ENCODE measurements at places on chromosomes 12 and 14.

DNA sequence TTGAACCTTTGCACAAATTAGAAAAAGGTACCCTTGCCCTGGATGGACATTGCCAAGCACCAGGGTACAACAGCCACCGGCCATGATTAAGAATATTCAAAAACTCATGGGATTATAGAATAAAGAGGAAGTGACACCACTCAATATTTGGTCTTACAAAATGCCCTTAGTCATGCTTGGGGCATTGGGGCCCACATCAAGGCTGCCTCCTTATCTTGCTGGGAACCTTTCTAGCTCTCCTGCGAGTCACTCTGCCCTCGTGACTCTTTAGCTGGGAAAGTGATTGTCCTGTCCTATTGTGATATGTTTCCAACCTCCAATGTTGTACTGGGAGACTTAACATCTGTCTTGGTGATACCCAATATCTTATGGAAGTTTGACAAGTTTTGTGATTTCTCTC is 57.8 kb downstream of the GTF2A1 start:
- no peak for DNase-seq

DNA sequence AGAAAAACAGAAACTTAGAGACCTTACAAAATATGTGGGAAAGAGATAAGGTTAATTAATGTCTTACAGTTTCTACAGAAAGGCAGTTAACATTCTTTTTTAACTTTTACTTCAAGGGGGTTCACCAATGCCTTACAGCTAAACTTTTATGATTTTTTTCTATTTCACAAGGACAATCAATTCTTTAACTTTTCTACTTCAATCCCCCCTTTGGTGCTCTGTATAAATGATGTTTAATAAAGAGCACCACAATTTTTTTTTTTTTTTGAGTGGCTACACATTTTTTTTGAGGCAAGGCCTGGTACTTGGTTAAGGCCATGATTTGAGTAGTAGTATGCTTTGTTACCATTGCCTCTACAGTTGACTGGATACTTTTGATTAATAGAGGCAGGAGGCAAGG is 279.6 kb downstream of the PRKD1 start:
- no peak for DNase-seq

DNA sequence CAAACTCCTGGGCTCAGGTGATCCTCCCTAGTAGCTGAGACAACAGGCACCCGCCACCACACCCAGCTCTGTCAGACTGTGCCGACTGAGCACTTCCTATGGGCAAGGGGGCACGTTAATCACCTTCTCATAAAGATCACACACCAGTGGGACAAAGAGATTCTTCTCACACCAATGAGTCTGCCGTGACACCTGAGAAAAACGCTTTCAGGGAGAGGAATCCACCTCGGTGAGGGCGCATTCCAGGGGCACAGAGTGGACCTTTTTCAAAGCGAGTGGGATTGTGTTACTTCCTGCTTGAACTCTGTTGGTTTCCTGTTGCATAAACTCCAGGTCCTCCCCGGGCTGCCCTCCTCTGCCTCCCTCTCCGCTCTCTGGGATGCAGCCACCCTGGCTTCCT is 17.5 kb upstream of the SCARB1 start:
- DNase-seq, result peak; percentile 14

- no peak for DNase-seq
Measured at GRCh38 chr12:119375075-119375882, 40.8 kb downstream of the CCDC60 start.

DNA sequence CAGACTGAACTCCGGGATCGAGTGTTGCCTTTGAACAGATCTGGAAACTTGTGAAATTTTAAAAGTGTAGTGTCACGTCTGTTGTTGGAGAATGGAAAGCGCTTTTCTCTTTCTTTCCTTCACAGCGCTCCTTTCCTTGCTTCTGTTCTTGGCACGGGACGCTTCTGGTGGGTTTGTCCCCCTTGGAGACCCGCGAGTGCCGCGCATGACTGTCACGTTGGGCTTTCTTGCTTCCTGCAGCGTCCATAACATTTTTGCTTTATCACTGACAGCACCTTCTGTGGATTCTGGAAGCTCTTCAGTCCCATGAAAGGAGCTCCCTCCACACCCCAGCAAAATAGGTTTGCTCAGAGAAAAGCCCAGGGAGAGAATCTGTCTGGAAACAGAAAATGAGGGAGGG is 193.0 kb upstream of the TMEM132C start:
- no peak for DNase-seq

DNA sequence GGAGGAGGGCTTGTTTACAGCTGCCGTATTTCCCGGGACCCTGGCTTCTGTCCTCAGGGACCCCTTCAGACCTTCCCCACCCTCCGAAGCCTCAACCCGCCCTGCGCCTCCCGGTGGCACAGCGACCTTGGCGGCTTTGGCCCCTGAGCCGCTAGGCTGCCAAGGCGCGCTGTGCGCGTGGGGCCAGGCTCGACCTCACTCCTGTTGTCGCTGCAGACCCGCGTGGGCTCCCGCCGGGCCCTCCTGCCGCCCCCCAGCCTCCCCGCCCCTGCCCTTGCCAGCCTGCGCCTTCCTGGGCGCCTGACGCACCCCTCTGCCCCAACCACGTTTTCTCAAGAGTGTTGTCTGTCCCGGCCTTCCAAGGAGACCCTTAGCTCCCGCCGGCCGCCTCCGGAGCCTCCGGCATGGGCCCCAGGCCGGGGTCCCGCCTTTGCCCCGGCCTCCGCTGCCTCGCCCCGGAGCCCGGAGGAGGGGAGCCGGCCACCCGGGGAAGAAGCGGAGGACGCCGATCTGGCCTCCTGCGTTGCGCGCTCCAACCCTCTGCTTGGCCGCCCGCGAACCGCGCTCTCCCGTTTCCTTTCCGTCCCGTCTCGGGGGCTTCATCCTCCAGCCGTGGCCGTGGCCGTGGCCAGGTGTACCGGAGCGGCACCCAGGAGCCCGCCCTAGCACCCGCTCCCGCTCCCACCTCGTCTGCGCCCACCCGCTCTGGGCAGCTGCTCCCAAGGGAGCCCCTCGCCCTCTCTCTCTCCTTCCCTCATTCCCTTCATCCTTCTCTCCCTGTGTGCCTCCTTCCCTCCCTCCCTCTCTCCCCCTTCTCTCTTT is 19.9 kb downstream of the PPP2R5C start:
- DNase-seq, result peak; percentile 50

- no peak for DNase-seq
Measured at GRCh38 chr14:93953263-93953662, 23.1 kb downstream of the ASB2 start.

GRCh38 chr12:64665514-64665913 is 55.2 kb downstream of the RASSF3 start:
- peak; percentile 62 for DNase-seq

- no peak for DNase-seq
Measured at GRCh38 chr12:117590386-117590785, 229.0 kb upstream of the NOS1 start.

DNA sequence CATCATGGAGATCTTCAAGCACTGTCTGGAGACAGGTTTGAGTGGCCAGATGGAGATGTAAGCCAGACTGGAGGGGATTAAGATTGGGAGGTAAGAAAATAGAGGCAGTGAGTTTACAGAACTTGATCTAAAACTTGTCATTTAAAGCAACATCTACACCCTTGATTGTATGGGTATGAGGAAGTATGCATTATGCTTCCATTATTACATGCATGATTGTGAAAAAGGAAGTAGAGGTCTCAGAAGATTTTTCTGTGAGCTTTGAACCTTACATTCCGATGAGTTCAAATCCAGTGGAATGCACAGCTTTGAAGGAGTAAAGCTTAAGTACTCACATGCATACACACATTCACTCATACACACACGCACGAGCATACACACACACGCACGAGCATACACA is 550.8 kb downstream of the MED13L start:
- no peak for DNase-seq

DNA sequence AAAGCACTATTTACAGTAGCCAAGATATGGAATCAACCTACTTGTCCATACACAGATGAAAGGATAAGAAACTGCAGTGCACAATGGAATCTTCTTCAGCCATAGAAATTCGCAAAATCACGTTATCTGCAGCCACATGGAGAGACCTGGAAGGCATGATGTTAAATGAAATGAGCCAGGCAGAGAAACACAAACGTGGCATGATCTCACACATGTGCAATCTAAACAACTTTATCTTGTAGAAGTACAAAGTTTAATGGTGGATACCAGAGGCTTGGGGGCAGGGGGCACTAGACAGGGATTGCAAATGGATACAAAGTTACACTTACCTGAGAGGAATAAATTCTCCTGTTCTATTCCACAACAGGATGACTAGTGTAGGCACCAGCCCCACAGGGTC is 24.1 kb downstream of the ASCL4 start:
- no peak for DNase-seq

DNA sequence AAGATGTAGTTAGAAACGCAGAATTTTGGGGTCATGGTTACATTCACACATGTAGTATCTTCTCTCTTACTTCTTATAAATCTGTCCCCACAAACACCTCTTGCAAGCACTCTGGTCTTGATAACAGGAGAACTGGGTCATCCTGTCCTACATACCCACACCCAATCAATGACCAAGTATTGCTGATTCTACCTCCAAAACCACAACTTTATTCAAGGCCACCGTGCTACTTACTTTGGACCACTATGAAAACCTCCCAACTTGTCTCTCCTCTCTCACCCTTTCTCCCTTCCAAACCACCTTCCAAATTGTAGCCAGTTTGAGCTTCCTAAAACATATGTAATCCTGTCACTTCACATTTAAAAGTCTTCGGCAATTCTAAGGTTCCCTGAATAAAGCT is 5.4 kb downstream of the SERPINA11 start:
- no peak for DNase-seq

DNA sequence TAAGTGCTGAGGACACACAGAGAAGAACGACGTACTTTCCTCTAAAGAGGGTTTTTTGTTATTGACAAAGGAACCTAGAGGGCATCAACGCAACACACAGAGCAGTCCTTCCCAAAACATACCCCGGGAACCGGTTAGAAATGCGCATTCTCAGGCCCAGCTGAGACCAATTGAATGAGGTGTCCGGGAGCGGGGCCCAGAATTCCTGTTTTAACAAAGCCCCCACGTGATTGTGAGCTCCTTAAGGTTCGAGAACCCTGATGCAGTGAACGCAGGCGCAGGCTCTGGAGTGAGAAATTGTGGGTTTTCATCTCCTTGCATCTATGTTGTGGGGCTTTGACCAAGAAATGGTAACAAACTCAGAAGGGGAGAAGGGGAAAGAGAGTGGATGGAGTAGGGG is 51.0 kb upstream of the TBX3 start:
- DNase-seq, result no peak

GRCh38 chr12:49369411-49370145 is 2.3 kb downstream of the SPATS2 start:
- peak; percentile 55 for DNase-seq

DNA sequence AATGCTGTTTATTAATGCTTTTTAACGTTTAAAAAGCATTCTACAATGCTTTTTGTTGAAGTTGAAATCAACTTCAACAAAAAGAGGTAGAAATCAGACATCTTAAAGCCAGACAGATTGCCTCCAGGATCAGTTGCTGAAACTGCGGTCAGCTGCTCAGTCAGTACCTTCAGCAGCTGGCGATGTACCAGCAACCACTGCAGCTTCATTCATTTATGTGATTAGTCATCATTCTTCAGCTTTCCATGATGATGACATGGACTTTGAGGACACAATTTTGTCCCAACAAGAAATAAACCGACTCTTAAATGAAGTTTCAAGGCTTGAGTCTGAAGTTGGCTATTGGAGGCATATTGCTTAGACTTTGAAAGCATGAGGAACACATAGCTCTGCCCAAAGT is 31.5 kb upstream of the NUAK1 start:
- DNase-seq, result no peak

DNA sequence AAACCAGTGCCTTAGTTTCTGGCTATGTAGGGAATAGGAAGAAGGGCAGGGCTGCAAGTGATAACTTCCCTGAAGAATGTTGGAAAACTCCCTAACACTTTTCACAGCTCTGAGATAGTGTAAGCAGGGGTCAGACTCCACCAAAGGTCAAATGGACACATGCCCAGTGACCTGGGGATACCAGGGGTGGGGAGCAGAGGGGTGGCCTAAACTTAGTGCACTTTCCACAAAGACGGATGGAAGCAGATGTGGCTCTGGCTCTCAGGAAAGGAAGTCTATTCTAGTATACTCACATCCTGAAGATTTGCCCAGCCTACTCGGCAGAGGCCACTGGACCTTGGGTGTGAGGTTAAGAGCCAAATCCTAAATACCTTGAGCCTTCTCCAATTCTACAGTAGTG is 285.8 kb downstream of the NUAK1 start:
- no peak for DNase-seq

DNA sequence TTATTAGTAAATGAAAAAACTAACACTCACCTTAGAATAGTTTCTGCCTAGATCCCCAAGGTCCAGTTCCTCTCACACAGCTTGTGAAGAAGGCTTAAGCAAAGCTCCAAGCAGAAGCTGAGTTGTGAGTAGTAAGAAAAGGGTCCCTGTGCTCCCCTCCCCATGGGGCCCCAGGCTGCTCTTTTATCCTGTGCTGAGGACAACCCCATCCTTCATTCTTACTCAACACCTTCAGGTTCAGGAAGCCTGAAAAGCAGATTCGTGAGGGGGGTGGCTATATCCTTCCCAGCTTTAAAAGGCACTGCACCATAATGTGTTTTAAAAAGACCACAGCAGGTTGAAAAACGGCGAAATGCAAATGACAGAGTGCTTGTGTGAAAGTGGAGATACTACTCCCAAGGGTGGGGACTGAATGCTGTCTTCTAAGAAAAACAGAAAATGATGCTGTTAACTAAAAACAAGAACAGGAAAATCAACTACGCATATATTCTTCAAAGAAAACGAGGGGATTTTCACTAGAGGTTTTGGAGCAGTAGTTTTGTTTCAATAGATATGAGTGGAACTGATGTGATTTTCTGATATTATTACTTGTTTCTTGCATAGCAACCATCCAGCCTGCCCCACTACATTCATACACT is 182.7 kb downstream of the KTN1 start:
- peak; percentile 46 for DNase-seq

- no peak for DNase-seq
Measured at GRCh38 chr12:11071414-11071813, 9.3 kb upstream of the TAS2R46 start.

DNA sequence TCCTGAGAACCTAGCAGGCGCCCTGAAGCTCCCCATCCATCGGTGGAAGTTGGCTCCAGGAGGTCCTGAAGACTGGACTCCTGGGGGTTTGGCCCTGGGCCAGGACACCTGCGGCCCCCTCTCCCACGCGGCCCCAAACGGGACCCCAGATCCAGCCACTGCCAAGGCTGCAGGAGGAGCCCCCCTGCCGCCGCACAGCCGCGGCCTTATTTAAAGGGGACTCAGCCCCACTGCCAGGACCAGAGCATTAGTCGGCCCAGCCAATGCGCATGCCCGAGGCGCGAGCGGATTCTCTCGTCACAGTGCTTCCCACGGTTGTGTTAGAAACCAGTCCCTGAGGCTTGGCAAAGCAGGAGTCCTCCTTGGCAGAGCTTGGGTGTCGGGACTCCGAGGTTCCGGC is 775.2 kb upstream of the ALG10B start:
- DNase-seq, result no peak

GRCh38 chr12:123165537-123165936 is 14.6 kb upstream of the PITPNM2 start:
- DNase-seq, result no peak

All from activated naive CD4-positive, alpha-beta T cell treated with anti-CD3 and anti-CD28 coated beads for 36 hours (primary cell).